ENCODE measurements at places on chromosomes 11 and 22.

- no peak for DNase-seq
These were observed 4.6 kb downstream of the SOX10 start for GRCh38 chr22:37979782-37980181.

DNA sequence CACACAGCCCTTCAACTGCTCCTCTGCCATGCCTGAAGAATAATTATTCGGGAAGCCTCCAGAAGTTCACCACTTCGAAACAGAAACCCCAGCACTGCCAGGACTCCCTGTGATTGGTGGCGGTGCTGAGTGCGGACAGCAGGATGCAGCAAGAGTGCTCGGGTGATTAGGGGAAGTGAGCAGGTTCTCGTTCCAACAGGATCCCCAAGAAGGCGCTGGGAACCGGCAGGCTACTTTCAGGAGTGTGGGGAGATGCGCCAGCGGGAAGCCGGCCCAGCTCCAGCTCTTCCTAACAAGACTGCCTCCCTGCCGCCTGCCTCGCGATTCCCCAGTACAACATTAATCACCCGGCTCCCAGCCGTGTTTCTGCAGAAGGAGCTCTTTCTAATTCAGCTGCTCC, 630.2 kb downstream of the BRD1 start:
- no peak for DNase-seq

- DNase-seq, result no peak
These were observed 251.2 kb downstream of the BRD1 start for GRCh38 chr22:49576241-49577141.

- DNase-seq, result no peak
These were observed 268.6 kb upstream of the PITPNB start for GRCh38 chr22:28187612-28188011.

DNA sequence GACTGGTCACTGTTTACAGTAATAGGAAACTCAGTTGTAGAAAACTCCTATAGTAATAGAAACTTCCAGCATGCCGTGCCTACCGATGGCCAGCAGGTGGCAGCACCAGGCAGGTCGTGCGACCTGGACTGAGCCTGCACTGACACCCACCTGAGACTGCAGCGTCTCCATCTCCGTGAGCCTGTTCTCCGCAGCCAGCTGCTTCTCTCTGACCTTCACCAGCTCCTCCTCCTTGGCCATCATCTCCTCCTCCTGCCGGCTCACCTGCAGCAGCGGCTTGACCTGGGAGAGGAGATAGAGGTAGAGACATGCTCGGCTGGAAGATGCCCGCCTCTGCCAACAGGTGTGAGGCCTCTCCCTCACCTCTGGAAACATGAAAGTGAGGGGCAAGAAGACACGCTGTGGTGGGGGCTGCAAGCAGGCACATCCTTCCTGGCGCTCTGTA, 48.5 kb downstream of the APOL1 start:
- DNase-seq, result peak; percentile 76

GRCh38 chr11:35295751-35296150, 123.6 kb downstream of the SLC1A2 start:
- DNase-seq, result no peak

DNA sequence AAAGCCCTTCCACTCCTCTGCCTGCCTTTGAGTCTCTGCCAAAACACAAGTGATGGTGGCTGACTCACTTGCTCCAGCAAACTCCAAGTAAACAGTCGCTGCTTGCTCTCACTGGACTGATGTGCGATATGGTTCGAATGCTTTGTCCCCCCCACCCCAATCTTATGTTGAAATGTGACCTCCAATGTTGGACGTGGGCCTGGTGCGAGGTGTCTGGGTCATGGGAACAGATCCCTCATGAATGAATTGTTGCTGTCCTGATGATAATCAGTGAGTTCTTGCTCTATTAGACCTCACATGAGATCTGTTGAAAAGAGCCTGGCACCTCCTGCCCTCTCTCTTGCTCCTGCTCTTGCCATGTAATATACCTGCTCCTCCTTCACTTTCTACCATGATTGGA, 747.9 kb downstream of the OPCML start:
- no peak for DNase-seq

- no peak for DNase-seq
These were observed 169.4 kb upstream of the ZBED5 start for GRCh38 chr11:11027288-11027687.

- no peak for DNase-seq
These were observed 40.2 kb downstream of the FAM118A start for GRCh38 chr22:45349916-45350315.

DNA sequence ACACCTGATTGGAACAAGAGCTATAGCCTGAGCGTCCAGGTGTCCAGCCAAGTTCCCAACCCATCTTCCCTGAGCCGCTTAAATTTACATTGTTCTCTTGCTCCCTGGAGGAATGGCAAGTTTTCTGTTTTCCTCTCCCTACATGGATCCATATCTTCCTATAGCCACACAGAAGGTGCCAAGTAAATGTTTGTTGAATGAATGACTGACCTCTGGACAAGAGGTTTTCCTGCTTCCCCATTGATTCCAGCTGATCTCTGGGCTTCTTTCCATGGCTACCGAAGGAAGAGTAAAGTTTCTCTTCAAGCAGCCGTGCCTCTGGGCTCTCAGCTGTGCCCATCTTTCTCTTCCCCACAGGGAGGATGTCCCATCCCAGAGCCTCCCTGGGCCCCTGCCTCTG, 107.5 kb downstream of the MICAL2 start:
- DNase-seq, result no peak

DNA sequence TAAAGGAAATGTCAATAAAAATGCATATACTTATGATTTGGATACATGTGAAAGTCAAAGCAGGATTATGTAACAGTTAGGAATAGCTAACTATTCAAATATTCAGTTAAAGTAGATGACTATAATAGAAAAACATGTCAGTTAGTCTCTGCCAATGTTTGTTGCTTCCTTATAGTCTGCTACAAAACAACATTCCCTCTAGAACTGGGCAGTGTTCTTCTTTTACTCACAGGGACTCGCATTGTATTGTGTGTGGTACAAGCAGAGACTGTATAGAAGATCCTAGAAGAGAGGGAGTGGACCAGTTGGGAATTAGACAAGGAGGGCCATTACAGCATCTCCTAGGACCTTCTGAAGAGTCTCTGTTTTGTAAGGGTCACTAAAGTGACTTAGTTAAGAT, 10.6 kb downstream of the ACAT1 start:
- no peak for DNase-seq

- no peak for DNase-seq
These were observed 5.4 kb downstream of the GPHA2 start for GRCh38 chr11:64930340-64930739.

- no peak for DNase-seq
These were observed 5.1 kb downstream of the GRAMD4 start for GRCh38 chr22:46625113-46625842.

DNA sequence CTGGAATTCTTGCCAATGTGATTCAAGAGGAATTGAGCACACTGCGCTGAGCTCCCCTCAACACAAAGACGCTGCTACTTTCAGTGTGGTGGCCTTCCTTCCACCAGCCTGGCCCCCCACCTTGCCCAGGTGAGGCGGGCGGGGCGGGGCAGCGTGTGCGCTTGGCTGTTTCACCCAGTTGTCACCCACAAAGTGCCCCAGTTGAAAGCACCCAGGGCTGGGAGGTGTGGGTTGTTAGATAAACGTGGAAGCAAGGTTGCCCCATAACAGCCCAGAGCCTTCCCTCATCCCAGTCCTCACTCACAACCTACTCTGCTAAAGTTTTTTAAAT, 43.1 kb downstream of the CACNG2 start:
- no peak for DNase-seq

Data from GM12892 (cell line).